ENCODE measurements at places on chromosomes 2 and 18.

- DNase-seq = no peak
Measured at GRCh38 chr2:220335591-220335915, 708.1 kb downstream of the SLC4A3 start.

DNA sequence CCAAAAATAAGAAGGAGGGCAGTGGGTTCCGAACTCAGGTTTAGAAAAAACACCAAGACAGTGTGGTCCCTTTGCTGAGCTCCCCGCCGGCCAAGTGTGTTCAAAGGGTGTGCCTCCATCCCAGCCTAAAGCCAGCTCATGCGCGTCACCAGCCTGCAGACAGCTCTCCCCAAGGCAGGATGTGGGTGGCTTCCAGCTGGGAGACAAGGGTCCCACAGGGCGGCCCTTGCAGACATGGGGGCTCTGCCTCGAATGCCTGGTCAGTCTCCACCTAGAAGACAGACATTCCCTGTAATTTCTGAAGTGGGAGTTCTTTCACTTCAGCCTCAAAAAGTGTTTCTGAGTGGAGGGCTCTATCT, 135.8 kb upstream of the GPC1 start:
- no peak for DNase-seq

GRCh38 chr2:29765721-29766120, 155.7 kb downstream of the ALK start:
- no peak for DNase-seq

GRCh38 chr2:193272011-193272410, 1077.3 kb upstream of the TMEFF2 start:
- DNase-seq = no peak

DNA sequence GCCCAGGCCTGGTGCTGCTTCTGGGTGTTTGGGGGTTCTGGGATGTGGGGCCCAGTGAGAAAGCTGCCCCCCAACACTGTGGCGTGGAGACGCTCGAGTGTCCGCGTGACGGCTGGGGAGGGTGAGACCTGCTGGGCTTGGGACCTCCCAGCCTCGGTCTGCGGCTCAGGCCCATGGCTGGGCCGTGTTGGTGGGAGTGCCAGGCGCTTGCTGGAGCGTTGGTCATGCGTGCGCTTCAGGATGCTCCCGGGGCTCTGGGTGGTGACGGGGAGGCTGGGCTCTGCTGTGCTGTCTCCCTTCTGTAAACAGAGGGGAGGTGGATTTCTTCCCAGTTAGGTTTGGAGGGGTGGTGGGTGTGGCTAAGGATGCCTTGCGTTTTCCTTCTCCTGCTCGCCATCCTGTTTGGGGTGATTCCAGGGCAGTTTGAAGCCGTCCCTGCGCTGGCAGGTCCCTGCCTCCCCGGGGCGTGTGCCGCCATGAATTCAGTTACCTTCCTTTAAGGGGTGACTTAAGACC, 606 bp downstream of the GAL3ST2 start:
- no peak for DNase-seq

DNA sequence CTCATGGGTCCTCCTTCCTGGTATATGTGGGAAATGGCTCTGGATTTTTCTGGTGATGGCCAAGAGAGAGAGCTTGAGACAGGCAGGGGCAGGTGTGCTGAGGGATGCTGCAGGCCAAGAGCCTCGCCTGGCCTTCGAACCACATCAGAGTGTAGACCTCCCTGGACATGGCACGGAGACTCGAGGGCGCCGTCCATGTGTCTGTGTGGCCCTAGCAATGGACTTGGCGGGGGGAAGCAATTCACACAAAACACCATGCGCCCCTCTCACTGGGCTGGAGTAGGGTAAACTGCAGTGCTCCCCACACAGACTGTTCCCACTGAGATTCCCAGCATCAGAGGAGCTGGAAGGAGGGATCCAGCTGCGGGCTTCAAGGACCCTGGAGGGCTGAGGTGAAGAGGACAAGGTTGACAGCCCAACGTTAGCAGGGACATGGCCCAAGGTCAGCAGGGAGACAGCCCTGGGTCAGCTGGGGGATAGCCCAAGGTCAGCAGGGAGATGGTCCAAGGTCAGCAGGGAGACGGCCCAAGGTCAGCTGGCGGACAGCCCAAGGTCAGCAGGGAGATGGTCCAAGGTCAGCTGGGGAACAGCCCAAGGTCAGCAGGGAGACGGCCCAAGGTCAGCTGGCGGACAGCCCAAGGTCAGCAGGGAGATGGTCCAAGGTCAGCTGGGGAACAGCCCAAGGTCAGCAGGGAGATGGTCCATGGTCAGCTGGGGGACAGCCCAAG, 75.4 kb upstream of the HDAC4 start:
- DNase-seq = no peak

GRCh38 chr2:96888072-96889011, 18.5 kb upstream of the SEMA4C start:
- DNase-seq = peak; percentile 65

- no peak for DNase-seq
Measured at GRCh38 chr2:71306762-71307161, 24.8 kb upstream of the ZNF638 start.

GRCh38 chr18:78767648-78768071, 212.0 kb upstream of the SALL3 start:
- DNase-seq = no peak

- DNase-seq = no peak
Measured at GRCh38 chr2:34552337-34552736, 953.2 kb upstream of the FAM98A start.

DNA sequence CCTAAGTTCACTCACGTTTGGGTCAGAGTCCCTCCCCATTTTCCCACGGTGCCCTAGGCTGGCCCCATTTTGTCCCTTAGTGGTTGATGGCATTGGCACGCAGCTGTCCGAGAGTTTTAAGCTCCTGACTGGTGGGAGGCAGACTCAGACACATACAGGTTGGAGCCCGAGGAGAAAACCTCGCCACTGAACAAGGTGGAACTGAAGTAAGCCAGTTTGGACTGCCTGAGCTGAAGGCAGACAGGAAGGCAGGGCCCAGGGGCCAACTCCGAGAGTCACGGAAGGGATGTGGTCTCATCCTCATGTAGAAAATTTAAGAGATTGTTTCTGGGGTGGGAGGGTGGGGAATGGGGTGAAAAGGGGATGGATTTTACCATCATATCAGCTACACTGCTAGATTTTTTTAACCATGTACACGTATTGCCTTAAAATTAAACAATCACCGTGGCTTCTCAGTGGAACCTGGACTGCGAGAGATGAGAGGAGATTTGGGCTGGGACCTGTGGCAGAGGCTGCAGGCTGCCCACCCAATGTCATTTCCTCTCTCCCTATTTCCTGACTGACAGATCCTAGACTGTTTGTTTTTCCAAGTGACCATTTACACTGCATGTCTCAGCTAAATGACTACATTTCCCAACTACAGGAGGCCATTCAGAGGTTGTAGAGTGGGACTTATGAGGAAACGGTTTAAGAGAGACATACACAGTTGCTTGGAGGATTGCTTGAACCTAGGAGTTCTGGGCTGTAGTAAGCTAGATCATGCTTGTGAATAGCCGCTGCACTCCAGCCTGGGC, 19.4 kb upstream of the NMUR1 start:
- DNase-seq = no peak

GRCh38 chr2:186862869-186863709, 14.1 kb upstream of the ZSWIM2 start:
- peak; percentile 35 for DNase-seq

DNA sequence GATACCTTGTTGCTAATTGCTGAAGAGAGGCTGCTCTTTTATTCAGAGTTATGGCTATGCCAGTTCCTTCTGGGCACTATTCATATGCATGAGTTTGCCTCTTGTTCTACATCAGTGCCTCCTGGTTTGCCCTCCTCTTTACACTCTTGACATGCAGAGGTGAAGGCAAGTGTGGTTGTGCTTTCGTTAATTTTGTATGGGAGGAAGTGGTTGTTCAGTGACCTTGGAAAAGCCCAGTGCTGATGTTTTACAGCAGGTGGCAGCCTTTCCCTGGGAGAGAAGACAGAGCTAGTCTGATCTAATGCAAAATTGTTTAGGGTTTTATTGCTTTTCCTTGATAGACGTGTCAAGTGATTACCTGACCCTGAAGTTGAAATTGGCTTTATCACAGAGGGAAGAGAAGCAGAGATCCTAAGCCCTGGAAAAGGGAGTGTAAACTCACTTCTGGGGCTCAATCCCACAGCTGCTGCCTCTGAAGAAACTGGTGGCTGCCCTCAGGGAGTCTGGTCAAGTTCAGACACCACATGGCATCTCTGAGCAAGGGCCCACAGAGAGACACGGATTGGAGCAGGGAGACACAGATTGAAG, 30.5 kb upstream of the VPS54 start:
- DNase-seq = peak; percentile 66

DNA sequence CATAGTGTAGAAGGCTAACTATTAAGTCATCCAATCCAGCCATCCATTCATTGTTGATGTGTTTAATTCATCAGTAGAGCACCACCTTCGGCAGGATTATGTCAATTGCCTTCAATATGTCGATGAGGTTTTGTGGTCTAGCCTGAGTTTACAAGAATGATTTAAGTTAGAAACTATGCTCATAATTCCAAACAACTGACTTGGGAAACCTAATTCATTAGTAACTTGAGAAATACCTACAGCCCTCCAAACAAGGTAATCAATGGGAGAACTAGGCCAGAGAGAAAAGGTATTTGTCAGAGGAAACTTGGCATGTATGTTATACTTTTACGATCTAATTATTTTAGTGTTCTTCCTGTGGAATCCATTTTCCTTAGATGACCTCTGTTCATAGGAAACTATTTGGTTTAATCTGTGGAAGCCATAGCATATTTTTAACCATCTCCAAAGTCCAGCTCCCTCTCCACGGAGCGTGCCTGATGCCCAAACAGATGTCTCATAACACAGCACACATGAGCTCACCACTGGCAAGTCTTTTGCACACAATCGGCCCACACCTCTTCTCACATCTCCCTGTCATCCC, 148.5 kb downstream of the GFPT1 start:
- no peak for DNase-seq

GRCh38 chr2:21453723-21454450, 330.1 kb downstream of the TDRD15 start:
- DNase-seq = no peak

DNA sequence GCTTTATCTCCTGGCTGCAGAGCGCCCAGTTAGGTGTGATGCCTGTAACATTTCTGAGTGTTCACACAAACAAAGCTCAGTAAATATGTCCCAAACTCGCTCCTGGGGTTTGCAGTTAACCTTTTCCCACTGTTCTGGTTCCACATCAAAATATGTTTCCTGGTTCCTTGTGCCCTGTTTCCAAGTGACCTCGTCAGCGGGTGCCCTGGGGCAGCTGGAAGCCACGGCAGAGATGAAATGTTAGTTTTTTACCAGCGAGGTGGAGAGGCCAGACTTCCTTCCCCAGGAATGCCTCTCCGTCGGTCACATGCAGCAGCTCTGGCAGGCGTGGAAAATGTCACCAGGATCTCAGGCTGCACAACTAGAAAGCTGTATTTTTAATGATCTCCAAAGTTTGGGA, 18.2 kb downstream of the NFATC1 start:
- DNase-seq = no peak

DNA sequence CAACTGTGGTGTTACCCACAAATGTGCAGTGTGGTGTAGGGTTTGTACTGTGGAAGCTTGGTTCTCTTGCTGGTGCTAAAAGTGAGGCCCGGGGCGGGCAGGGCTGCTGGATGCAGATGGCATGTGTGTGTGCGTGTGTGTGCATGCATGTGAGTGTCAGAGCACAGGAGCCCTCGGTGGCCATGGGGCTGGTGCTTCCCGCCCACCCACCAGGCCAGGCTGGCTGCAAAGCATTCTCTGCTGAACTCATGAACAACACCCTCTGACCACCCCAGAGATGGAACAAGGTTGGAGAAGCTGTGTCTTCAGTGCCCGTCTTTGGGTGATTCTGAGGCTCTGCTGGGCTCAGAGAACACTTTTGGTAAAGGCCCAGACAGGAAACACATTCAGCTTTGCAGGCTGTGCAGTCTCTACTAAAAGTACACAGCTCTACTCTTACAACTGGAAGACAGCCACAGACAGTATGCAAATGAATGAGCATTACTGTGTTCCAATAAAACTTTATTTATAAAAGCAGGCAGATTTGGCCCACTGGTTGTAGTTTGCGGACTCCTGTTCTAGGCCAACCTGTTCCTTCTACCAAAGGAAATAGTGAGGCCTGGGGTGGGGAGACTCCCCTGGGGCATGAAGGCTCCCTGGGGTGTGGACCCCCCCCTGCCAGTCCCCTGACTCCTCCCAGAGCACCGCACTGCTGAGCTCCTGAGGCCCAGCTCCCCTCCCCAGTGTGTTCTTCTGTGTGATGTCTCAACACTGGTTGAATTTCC, 225.3 kb upstream of the HDAC4 start:
- DNase-seq = no peak

GRCh38 chr2:15808944-15809343, 131.4 kb upstream of the MYCN start:
- DNase-seq = no peak

- no peak for DNase-seq
Measured at GRCh38 chr2:8737571-8738175, 55.8 kb downstream of the ID2 start.

DNA sequence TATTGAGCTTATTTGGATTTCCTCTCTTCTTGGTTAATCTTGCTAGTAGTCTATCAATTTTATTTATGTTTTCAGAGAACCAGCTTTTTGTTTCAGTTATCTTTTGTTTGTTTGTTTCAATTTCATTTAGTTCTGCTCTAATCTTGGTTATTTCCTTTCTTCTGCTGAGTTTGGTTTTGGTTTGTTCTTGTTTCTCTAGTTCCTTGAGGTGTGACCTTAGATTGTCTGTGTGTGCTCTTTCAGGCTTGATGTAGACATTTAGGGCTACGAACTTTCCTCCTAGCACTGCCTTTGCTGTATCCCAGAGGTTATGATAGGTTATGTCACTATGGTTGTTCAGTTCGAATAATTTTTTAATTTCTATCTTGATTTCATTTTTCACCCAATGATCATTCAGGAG, 141.6 kb downstream of the ZNF236 start:
- no peak for DNase-seq

DNA sequence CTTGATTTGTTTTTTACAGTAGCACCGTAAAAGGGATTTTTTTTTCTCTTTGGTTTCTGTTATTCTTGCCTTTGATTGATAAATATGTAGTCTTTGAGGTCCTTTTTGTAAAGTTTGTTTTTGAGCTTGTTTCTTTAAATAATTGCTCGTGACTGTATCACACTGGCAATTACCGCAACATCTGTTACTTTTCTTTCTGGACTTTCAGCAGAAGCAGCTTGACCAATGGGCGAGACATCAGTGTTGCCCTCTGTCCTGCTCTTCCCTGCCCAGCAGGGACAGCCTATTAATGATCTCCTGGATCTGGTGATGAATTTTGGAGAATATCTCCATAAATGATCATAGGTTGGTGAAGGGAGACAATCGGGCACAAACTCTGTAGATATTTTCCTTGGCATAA, 74.9 kb downstream of the TDRD15 start:
- no peak for DNase-seq

DNA sequence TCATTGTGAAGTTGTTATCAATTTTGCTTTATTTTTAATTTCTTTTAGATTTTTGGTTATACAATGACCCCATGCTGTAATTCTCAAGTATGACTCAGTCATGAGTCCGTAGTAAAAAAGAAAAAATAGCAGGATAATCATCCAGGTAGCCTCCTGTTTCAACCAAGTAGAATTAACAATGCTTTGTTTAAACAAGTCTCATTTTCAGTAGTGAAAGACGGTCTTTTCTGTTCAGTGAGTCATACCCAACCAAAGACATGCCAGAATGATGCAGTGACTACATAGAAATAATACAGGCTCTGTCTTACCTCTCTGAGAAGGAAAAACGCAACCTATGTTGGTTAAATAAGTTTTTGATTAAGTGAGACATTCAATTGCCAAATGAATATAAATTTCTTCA, 67.8 kb upstream of the DSC1 start:
- DNase-seq = no peak

GRCh38 chr2:176653479-176654443, 384.5 kb downstream of the MTX2 start:
- DNase-seq = peak; percentile 50

- DNase-seq = no peak
Measured at GRCh38 chr2:173451118-173451517, 96.4 kb downstream of the CDCA7 start.
